Stimulated activated CD4-positive, alpha-beta T cell treated with anti-CD3 and anti-CD28 coated beads, Interleukin-12 subunit alpha, Interleukin-12 subunit beta, amount 100 ng/mL, for 48 hours (primary cell): ENCODE measurements at places on chromosomes 1 and 21.

GRCh38 chr1:47564570-47564969, 126.7 kb downstream of the FOXD2 start:
- no peak for DNase-seq

DNA sequence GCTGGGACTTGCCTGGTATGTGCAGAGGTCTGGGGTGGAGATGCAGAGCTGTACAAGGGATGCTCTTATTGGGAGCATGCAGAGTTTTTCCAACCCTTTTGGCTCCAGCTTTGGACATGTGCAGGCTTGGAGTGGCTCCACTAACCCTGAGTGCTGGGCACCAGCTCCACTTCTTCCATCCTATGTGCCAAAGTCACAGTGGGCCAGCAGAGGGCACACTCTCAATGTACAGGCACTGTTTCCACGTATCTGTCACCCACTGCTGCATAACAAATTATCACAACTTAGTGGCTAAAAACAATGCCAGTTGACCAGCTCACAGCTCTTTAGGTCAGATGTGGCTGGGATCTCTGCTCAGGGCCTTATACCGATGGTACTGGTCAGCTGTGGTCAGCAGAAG, 631.8 kb downstream of the AJAP1 start:
- DNase-seq: peak; percentile 17

DNA sequence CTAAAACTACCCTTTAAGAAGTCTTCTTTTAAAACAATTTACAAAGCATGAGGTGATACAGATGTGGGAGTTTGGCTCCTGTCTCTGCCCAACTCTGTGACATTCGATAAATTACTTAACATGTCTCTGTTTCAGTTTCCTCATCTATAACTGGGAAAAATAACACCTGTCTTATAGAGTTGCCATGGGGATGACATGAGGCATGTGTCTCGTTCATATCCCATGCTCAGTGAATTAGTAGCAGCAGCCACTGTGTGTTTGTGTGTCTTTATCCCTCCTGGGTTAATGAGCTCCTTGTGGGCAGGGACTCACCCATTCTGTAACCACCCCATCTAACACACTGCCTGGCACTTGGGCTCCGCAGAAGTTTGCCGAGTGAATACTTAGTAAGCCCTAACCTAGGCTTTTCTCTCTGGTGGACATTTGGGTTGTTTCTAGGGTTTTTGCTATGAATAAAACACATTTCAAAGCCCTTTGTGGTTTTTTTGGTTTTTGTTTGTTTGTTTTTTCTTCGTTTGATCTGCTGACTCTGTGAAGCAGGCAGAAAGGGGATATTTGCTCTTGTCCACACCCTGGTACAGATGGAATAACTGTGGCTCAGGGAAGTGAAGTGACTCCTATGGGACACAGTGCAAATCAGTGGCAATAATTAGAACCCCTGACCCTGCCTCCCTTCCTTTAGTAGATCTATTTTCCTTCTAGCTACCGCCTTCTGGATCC, 797 bp upstream of the KCNJ9 start:
- no peak for DNase-seq

- no peak for DNase-seq
Measured at GRCh38 chr1:88021529-88021928, 662.5 kb upstream of the PKN2 start.
